Prostate gland (tissue), 2 donors: ENCODE measurements at places on chromosomes 12 and 14. TPM values are rescaled to one million over a fixed set of nuclear protein-coding genes. Genes with fewer than 3 reads are reported as not detected.

DNA sequence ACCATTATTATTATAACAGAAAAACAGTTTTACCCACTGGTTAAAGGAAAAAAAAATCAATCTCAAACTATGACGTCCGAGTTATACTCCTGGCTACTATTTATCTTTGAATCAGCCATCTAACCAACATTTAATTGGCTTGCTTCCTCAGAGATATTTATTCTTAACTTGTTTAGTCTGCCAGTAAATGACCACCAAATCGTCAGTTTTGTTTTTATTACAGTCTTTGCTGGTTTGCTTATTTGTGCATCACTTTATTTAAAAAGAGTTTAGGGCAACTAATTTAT is 71.2 kb downstream of the RASSF8 start:
- DNase-seq, result no peak

- DNase-seq, result no peak
Measured at GRCh38 chr14:45096218-45096617, 12.3 kb downstream of the PRPF39 start.

DNA sequence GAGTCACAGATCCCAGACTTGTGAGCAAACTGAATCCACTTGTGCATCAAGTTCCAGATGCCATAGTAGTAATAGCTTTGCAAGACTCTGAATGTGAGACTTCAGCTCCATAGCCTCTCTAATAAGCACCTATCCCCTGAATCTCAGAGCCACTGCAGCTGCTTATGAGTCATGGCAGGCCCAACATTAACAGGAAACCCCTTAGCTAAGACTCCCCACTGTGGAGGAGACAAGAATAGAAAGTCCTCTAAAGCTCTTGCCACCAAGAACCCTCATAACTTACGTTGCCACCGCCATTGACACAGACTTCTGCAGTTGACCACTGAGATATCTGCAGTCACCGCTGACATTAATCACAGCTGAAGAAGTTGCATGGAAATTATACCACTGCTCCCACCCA is 62.9 kb upstream of the PDE3A start:
- DNase-seq, result no peak

GRCh38 chr14:90168425-90169105 is 87.8 kb upstream of the PSMC1 start:
- no peak for DNase-seq

Gene CCDC197
- not detected for total RNA-seq

Gene SLC5A8
- total RNA-seq, result 0.51 TPM

Gene TCL1B
- total RNA-seq, result 1.4 TPM

DNA sequence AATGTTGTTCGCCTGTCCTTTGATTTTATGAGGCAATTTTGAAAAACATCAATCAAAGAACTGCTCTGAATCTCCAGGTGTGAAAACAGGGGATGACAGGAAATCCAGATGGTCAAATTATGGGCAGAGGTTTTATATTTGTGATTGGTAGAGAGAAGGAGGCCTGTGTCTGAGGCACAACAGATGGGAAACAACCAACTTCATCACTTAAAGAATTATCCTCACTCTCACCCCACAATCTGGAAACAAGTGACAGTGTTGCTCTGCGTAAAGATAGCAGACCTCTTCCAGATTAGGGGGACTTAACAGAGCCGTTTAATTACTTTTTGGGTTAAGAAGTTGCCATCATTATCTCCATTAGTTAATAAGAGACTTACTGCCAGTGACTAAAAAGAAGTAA is 64.1 kb upstream of the EGLN3 start:
- DNase-seq, result no peak

Gene FIGNL2
- 1.4 TPM for total RNA-seq

- DNase-seq, result no peak
Measured at GRCh38 chr14:82626156-82627066, 1092.8 kb upstream of the SEL1L start.

Gene ARHGAP9
- 13.6 TPM for total RNA-seq

- no peak for DNase-seq
Measured at GRCh38 chr12:1603269-1603993, 9.1 kb upstream of the FBXL14 start.

GRCh38 chr12:104694711-104695110 is 238.0 kb downstream of the CHST11 start:
- no peak for DNase-seq

GRCh38 chr12:52681526-52682380 is 1.5 kb upstream of the KRT1 start:
- no peak for DNase-seq

GRCh38 chr12:102631274-102631673 is 150.9 kb upstream of the IGF1 start:
- no peak for DNase-seq

Gene CELA1
- not detected for total RNA-seq

DNA sequence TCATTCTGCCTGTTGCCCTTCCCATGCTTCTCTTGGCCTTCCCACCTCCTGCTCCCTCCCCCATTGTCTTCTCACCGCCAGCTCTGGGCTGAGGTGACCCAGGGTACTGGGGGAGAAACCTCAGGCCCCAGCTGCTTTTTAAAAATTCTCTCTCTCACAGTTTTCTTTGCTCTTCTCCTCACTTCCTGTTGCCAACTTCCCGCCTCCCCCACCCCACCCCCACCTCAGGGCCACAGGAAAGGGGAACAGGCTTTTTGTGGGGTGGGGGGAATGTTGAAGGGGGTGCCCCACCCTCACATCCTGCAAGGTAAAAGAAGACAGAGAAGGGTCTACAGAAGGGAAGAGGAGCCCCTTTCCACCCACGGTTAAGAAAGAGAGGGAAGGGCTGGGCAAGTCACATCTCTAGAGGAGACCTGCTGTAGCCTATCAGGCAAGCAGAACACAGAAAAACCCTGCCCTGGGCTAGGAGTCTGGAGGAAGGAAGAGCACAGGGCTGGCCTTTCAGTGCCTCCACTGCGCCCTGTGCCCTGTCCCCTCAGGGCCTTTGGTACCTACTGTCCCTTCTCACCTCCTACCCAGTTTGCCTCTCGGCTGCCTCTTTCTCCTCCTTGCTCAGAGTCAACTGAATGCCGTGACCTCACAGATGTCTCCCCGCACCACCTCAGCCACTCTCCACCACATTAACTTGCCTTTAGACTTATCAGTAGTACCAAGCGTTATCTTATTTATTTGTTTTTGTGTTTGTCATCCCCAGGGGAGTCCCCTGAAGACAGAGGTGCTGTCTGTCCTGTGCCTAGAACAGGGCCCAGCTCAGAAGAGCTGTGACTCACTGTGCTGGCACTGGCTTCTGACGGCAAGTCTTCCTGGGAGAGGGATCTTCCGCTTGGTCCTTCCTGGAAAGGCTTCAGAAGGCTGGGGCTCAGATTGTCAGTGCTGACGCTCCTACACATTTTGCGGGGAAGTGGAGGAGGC is 1.7 kb downstream of the ARHGAP9 start:
- no peak for DNase-seq
